ENCODE measurements at places on chromosomes 6 and 20.
A peak's percentile ranks its signal among the peaks of the same experiment; 100 is the strongest.

DNA sequence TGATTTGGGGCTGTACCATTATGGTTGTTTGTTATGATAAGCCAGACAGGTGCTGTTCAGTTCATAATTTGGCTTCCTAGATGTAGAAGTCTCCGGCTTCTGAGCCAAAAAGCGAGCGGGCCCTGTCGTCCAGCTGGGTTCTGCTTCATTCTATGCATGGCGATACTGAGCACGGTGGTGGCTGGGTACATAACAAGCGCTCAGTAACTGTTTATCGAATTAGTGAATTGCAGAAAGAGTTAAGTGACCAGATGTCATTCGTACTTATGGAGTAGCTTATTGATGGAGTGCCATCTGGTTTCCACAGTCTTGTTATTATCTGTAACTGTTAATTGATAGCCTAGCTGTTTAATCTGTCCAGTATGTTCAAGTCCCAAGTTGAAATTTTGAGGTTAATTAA, 85.0 kb downstream of the DTD1 start:
- no peak for DNase-seq

GRCh38 chr20:49380337-49380780, 102.1 kb downstream of the KCNB1 start:
- no peak for DNase-seq

DNA sequence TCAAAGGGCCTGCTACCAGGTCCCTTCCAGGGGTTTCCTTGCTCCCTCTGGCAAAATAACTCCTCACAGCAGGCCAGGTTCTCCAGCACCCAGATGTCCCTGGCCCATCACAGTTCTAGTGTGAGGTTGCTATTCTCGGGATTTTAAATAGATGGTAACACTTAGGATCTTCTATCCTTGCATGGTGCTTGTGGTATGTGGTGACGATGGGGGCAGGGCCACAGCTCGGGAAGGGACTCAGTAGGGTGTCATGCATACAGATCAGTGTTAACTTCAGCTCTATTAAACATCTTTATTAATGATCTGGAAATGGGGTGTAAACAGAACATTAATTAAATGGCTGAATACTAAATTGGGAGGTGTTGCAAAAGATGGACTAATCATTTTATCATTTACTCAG, 323.8 kb downstream of the QKI start:
- no peak for DNase-seq

DNA sequence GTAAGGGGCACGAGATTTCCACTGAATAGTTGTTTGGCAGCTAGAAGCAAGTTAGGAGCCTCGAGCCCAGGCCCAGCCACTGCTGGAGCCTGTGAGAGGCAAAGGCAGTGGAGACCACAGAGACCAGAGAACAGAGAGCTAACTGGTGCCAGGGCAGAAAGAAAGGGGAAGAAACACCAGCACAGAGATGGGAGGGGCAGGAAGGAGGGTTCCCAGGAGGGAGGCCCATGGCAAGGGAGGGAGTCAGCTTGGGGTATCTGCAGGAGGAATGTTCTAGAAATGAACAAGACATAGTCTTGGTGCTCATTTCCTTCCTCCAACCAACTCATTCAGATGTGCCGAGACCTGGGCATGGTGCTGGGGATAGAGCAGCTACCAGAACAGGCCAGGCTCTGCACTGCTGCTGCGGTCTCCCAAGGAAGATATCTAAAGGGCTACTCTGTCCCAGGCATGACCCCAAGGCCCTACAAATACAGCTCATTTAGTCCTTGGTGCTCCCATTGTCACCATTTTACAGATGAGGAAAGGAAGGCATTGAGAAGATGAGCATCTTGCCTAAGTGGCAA, 10.7 kb downstream of the ANGPT4 start:
- DNase-seq = no peak

DNA sequence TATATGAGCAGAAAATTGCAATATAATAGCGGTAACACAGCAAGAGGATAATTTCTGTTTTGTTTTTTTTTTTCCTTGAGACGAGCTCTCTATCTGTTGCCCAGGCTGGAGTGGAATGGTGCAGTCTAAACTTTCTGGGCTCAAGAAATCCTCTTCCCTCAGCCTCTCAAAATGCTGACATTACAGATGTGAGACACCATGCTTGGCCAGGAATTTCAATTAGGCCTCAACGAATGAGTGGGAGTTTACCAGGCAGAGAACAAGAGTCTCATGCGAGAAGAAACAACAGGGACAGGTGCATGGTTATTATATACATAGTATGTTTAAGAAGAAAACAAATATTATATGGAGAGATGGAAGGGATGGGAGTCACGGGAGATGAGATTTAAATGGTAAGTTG, 111.4 kb downstream of the ATXN1 start:
- DNase-seq = no peak

DNA sequence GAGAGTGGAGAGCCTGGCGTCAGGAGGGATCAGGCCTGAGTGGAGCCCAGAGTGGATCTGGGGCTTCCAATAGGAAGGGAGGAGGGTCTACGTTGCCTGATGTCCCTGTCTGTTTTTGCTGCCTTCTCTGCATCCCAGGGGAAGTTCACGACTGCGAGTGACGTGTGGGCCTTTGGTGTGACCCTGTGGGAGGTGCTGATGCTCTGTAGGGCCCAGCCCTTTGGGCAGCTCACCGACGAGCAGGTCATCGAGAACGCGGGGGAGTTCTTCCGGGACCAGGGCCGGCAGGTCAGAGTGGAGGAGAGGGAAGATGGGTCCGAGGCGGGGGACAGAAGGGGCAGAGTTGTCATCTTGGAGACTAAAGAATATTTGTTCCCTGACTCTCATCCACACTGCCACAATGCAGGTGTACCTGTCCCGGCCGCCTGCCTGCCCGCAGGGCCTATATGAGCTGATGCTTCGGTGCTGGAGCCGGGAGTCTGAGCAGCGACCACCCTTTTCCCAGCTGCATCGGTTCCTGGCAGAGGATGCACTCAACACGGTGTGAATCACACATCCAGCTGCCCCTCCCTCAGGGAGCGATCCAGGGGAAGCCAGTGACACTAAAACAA, 9.2 kb upstream of the GTF2H4 start:
- no peak for DNase-seq

DNA sequence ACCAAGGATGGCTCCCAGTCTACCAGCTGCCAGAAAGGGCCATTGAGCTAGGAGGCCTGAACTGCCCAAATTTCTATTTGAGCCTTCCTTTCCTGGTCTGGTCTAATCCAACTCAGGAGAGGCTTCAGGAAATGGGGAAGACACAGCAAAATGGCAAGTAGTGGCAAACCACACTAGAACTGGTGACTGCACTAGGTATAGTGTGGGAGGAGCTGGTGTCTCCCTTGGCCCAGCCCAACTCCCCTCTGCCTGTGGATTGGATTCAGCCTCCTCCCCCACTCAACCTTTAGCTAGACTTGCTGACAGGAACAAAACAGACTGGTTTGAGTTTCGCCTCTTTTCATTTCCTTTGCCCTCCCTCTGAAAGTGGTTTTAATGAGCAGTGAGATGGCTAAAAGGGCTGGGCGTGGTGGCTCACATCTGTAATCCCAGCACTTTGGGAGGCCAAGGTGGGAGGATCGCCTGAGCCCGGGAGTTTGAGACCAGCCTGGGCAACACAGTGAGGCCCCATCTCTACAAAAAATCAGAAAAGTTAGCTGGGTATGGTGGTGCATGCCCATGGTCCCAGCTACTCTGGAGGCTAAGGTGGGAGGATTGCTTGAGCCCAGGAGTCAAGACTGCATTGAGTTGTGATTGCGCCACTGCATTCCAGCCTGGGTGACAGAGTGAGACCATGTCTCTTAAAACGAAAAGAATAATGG, 17.5 kb downstream of the MRPS18A start:
- DNase-seq = no peak

- DNase-seq = peak; percentile 74
Observed at GRCh38 chr6:5995949-5996713, 10.6 kb downstream of the NRN1 start.

DNA sequence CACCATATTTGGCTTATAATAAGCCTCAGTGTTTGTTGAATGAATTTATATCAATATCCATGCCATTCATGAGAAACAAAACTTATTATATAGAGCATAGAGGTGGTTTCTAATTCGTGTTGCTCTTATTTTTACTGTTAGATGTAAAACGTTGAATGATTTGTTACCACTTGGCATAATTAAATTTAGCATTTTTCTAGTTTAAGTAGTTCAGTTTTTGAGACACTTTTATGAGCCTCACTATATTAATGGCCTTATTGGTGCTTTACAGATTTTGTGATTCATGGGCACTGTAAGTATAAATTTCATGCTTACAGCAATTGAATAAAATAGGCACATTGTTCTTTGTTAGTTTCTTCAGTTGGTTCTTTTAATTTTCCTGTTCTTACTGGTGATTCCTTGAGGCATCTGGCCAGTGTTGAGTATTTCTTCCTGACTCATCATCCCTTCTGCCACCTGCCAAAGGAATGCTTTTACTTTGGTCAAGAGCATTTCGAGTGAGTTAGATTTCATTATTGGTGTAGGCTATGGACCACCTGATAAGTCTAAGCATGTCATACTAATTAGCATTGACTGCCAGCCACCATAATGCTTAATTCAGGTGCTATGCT, 34.8 kb downstream of the CDKAL1 start:
- DNase-seq = no peak

GRCh38 chr6:7249946-7250643, 62.9 kb downstream of the SSR1 start:
- DNase-seq = no peak

GRCh38 chr6:79079561-79080041, 1.5 kb upstream of the PHIP start:
- no peak for DNase-seq

- DNase-seq = no peak
Observed at GRCh38 chr6:112428477-112428876, 81.3 kb downstream of the RFPL4B start.

- no peak for DNase-seq
Observed at GRCh38 chr20:3815703-3816315, 4.5 kb upstream of the AP5S1 start.

DNA sequence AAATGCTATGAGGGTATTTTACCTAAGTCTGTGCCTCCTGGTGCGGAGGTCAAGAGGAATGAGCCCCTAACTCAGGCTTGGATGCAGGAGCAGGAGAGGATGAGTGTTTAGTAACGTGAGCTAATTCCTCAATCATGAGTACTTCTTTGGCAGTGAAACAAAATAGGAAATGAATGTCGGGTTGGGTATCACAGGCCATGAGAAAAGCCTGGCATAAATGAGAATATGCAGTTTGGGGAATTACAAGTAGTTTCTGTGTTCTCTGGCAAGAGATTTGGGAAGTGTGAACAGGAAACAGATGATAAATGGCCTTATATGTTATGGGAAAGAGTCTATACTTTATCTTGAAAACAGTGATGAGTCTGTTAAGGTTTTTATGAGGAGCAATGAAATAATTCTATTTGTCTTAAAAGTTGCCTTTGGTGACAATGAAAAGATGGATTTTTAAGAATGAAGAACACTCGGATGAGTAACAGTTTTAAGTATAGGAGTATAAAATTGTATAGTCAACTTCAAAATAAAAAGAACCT, 59.0 kb upstream of the RNF146 start:
- no peak for DNase-seq

DNA sequence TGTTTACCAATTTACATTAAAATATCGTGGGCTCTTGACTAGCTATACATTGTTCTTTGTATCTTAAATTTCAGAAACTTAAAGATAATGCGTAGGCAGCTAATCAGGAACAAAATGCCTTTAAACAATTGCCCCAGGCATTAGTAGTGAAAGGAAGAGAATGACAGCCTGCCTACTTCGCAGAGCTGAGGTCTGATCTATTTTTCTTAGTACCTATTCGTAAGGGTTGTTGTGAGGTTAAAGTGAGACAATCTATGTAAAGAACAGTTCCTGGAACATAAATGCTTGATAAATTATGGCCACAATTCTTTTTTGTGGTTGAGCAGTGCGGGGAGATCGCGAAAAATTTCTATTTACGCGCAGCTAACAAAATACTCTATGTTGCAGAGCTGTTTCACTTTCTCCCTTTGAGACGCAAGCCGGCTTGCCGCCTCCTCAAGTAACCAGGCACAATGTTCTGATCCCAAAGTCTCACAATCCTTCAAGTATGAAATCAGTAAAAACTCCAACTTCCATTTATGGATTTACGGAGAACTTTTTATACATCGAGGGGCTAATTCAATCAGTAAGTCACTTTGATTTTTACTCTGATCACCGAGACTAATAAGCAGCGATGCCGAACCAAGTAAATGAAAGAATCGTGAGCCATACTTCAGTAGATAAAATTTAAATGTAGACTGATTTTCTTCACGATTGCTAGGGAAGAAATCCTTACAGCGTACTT, 878 bp upstream of the PNRC1 start:
- peak; percentile 27 for DNase-seq

DNA sequence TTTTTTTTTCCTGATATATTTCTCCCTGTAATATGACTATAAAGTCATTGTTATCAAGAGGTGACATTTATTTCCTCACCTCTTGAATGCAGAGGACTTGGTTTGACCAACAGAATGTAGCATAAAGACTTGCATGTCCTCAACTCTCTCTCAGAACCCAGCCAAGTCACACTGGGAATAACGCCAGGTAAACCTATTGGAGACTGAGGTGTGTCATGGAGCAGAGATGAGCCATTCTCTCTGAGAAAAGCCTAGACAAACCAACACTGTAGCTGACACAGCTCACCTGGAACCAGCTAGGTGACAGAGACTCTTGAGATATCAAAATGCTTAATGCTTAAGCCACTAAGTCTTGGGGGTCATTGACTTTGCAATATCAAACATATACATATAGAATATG, 533.6 kb downstream of the HAO1 start:
- DNase-seq = no peak

DNA sequence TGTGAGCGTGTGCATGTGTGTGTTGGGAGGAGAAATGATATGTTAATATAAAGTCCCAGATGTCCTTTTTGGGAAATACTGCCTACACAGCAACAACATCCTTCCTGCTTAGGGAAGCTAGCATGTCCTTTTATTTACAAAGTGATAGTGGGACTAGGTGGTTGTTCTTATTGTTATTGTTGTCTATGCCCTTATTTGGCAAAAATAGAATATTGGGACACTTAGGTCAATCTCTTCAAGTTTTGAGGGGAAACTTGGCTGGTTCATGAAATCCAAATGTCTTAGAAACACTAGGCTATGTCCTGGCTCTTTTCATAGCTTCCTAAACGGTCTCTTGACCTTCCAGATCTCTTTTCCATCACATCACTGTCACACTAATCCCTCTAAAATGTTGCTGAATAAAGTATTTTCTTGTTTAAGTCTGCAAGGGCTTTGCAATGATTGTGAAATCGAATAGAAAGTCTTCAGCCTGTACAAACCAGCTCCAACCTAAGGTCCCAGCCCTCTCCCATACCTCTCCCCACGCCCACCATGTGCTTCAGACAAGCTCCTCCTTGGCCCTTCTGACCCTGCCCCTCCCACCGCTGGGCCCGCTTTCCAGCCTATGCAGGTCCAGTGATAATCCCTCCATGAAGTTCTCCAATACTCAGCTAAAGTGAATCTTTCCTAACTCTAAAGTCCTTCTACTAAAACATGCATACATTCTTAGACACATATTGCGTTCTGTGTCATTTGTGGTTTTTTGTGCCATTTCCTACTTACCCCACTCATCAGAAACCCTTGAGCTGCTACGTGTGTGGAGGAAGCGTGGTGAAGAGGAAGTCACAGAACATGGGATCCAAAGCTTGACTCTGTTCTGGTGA, 205.1 kb downstream of the LY86 start:
- DNase-seq = no peak
